ENCODE measurements at places on chromosomes 7 and 10. TPM values are rescaled to one million over a fixed set of nuclear protein-coding genes. Genes with fewer than 3 reads are reported as not detected.

MMD2 gene
- total RNA-seq, result 3.7 TPM

NXPH1 gene
- total RNA-seq, result not detected

GSAP gene
- 22.3 TPM for total RNA-seq

ELN gene
- 62.8 TPM for total RNA-seq

POM121 gene
- total RNA-seq, result 32.5 TPM

WDR37 gene
- total RNA-seq, result 20.5 TPM

LLCFC1 gene
- not detected for total RNA-seq

WDR86 gene
- 101 TPM for total RNA-seq

CHRM2 gene
- not detected for total RNA-seq

COL13A1 gene
- total RNA-seq, result 1.0 TPM

TMEM229A gene
- total RNA-seq, result 0.27 TPM

DYNC1I1 gene
- total RNA-seq, result 4.3 TPM

DNA sequence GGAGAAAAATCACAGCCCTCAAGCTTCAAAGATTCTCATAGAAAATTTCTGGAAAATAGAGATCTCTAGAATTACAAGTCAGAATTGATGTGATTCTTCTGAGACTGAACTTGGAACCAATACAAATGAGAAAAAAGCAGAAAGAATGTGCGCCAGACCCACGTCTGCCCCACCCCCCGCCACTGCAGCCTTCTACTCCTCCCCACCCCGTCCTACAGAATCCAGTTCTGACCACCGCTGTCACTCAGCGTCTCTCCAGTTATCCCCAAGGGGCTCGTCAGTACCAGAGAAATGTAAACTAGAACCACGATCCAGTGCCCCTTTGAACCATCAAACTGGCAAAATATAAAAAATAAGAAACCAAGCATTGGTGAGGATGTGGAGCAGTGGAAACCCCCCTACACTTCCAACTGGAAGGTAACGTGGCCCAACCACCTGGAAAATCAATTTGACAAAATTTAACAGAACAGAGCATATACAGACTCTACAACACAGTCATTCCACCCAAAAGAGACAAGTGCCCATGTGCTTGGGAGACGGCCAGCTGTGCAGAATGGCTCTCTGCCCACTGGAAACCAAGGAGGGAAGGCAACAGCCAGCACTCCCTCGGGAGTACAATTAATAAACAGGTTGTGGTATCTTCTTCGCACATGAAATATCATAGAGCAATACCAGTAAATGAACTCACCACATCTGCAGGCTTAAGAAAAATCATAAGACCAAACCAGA is 397.9 kb downstream of the TNS3 start:
- no peak for DNase-seq

DNA sequence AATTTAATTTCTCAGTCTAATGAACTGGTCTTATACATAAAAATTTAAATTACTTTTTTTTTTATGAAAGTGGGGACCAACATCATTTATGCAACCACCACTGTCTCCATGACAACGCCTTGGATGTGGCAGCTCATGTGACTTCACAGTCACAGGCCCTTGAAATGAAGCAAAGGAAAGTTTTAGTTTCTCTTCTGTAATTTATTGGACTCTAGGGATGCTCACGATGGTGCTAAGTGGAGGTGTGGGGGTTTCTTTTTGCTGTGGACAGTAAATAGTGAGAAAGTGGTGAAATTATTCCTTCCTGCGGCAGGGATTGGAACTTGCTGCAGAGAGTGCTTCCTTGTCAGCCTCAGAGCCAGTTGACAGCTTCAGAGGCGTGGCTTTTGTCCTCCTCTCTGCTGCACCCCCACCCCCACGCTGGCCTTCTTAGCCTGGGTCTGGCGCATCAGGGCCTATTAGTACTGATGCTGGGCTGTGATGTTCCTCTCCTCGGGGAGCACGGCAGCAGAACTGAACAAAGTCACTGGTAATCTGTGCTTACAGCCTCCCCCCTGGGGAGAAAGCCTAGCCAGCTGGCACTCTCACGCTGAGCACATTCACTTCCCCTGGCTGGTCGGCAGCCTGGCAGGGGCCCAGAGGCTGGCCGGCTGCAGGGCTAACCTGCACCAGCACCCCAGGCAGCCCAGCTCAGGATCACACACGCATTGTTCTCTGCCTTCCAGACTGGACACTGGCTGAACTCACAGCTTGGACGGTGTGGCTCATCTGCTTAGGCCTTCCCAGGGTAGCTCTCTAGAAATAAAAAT is 517.5 kb upstream of the GALNT17 start:
- peak; percentile 77 for DNase-seq

DNA sequence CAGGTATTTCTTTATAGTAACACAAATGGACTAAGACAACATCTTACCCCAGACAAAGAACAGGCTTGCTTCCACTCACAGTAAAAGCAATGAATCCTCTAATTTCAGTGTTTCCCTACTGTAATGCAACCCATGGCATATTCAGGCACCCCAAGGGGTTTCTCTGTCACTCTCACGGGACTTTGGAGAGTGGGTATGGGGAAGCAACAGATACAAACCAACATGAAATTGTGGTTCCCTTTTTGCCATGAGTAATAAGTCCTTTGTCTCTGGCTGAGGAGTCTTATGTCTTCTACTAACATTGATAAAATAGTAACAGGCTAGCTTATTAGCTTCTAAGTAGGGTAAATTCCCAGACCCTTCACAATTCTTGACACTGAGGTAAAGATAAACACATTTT is 51.4 kb upstream of the AOAH start:
- DNase-seq, result no peak

DNA sequence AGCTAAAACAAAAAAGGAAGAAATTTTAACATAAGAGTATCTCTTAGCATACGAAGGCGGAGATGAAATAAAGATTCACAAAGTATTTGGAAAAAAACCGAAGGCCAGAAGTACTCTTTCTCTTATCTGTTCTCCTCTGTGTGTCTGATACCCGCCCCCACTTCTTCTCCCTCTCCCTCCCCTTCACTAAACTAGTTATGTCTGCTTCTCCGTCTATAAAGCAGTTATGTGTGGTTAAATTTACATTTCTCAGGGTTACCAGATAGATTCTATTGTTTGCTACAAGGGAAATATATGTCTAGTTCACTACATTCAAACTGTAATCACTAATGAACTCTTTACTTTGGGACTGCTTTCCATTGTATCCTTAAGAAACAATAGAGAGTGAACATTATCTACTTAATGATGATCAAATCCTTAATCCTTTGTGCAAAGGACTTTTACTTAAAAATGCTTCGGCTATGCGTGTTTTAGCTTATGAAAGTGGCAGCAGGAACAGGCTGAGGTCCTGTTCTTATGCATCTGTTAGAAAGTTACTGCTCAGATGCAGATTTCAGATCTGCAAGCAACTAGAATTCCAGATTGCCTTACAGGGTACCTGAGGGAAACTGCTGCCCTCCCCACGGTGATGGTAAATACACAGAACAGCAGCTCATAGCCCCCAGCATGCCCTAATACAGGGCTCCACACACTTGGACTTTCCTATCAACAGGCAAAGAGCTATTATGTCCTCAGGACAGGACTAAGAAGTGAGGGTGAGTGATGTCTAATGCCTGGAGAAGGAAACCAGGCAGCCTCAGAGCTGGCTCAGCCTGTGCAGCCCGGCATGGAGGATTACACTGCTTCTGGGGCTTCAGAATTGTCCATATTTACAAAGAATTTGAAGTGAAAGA is 273.3 kb downstream of the FZD1 start:
- no peak for DNase-seq

DNA sequence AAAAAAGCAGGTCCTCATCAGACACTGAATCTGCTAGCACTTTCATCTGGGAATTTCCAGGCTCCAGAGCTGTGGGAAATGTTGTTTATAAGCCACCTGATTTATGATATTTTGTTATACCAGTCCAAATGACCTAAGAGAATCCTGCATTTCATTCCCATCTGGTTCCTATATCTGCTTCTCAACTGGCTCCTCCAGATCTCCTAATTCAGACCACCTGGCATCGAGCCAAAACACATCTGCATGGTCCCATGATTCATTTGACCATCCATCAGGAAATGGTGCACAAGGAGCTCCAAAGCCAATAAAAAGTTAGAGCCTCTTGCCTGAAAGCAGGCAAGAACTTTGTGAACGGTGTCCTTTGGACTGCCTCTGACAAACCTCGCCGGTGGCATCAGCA is 108.9 kb downstream of the IPMK start:
- no peak for DNase-seq

DNA sequence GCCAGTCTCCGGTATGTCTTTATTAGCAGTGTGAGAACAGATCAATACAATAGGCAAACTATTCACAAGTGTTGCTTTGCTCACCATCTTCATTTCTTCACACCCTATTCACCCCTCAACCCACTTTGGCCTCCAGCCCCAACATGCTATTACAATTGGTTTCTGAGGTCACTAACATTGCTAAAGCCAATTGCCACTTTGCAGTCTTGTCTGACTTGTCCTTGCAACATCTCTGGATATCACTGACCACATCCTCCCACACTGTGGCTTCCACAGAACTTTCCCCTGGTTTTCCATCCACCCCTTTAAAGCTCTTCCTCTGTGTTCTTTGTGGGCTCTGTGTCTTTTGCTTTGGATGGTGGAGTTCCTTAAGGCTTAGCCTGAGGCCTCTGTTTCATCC is 5.2 kb upstream of the APBB1IP start:
- DNase-seq, result no peak

- DNase-seq, result no peak
Measured at GRCh38 chr10:124689911-124690498, 54.2 kb downstream of the FAM53B start.

- no peak for DNase-seq
Measured at GRCh38 chr10:131897297-131897899, 3.4 kb upstream of the PPP2R2D start.

DNA sequence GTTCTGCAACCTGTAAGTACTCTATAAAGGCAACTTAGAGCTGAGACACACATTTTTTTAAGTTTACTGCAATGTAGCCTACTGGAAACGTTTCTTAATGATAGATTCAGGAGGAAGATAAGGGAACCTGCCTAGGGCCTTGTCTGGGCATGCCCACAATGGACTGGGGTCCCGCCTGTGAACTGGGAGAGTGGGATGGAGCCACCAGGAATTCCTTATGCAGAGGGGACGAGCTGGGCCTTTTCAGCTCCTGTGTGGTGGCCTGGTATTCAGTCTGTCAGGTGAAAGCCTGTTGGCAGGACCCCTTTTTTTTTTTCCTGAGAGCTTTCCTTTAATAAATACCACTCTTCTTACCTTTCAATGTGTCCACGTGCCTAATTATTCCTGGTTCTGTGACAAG is 384.4 kb upstream of the ZWINT start:
- DNase-seq, result no peak

GRCh38 chr10:21811245-21811585 is 192.3 kb downstream of the DNAJC1 start:
- DNase-seq, result no peak

GRCh38 chr10:100508691-100509150 is 10.9 kb downstream of the SEC31B start:
- no peak for DNase-seq

DNA sequence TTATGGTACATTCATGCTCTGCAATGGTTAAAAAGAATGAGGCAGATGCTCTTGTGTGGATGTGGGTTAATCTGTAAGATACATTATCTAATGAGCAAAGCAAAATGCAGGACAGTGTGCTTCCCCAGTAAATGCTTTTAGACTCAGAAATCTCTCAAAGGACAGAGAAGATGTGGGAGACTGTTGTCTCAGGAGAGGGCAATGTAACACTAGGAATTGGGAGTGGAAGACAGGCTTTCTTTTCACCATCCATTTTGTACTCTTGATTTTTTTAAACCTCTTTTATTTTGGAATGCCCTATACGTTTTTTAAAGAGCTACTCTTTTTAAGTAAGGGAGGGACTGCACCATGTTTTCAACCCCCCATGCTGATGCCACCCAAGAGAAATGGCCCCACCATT is 77.5 kb upstream of the ADAM12 start:
- DNase-seq, result no peak

DNA sequence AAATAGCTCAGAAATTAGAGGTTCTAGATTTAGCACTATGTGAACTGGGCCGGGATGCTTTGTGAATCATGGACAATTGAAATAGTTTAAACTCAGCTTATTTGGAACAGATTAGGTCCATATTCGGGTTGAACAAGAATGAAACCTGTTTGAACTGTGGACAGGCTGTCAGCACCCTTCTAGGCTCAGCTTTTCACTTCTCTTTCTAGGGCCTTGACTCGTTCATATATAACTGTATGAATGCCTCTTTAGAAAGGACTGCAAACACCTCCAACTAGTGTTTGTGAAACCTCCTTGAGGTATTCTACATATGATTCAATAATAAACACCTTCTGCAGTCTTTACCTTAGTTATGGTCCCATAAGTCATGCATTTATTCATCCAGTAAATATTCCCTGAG is 115.6 kb downstream of the REEP3 start:
- DNase-seq, result no peak

GRCh38 chr10:48885376-48885775 is 54.3 kb downstream of the LRRC18 start:
- no peak for DNase-seq

GRCh38 chr10:22662733-22663330 is 51.5 kb downstream of the PIP4K2A start:
- DNase-seq, result no peak

DNA sequence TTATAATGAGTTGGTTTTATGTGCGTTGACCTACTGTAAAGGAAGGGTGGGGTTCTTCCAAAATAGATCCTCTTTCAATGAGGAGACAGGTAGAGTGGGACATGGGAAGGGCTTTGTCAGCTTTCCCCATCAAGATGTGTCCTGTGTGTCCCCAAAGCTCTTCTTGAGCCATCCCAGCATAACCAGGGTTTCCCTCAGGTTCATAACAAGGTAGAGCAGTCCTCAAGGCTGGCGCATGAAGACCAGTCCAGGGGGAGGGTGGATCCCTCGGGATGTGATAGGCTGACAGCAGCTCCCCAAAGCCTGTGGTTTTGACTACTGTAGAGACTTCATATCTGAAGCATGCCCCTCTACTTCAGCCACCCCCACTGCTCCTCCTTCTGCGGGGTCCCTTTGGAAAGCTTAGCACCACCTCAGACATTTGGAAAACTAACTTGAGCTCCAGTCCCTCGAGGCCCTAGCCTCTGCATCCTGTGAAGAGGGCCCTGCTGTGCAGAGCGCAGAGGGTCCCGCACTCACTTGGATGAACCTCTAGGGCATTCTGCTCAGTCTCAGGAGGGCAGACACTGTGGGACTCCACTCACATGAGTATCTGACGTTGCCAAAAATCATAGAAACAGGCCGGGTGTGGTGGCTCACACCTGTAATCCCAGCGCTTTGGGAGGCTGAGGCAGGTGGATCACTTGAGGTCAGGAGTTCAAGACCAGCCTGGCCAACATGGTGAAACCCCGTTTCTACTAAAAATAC is 1.1 kb upstream of the GIMAP8 start:
- no peak for DNase-seq

GRCh38 chr7:137717811-137718271 is 128.9 kb downstream of the DGKI start:
- DNase-seq, result no peak

GRCh38 chr10:91602449-91602848 is 30.4 kb downstream of the PPP1R3C start:
- no peak for DNase-seq

- DNase-seq, result no peak
Measured at GRCh38 chr7:111004310-111004901, 86.5 kb upstream of the LRRN3 start.

GRCh38 chr7:50962281-50962883 is 179.7 kb upstream of the GRB10 start:
- no peak for DNase-seq

Data from sciatic nerve (tissue), 2 donors.